ENCODE measurements at places on chromosomes 6 and 20.
A peak's percentile ranks its signal among the peaks of the same experiment; 100 is the strongest.

- DNase-seq: no peak
Observed at GRCh38 chr6:100959280-100959679, 78.2 kb upstream of the ASCC3 start.

- DNase-seq: no peak
Observed at GRCh38 chr20:52924411-52925271, 47.5 kb upstream of the TSHZ2 start.

DNA sequence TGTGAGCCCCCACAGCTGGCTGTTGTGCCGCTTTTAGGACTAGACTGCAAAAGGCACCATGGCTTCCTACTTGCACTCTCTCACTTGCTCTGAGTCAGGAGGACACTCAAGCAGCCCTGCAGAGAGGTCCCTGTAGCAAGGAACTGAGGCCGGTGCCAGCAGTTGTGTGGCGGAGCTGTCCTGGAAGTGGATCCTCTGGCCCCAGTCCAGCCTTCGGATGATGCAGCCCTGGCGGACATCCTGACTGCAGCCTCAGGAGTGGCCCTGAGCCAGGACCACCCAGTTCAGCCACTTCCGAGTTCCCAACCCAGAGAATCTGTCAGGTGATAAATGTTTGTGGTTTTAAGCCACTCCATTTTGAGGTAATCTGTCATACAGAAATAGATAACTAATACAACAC is 17.5 kb downstream of the CTCFL start:
- DNase-seq: no peak

DNA sequence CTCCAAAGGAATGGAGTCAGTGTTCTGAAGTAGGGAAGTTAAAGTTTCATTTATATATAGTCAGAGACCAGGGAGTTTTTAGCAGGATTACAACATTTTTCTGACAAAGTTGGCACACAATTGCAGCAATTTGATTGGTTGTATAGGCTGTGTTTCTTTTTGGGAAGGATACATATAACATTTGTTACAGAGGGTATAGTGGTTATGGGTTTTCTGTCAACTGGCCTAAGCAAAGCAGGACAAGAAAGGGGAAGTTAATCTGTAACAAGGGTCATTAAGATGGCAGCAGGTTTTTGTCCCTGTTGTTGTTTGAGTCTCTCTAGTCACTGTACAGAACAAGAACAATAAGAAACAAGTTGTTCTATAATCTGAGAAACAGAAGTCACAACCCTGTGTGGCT is 41.4 kb downstream of the TPD52L1 start:
- no peak for DNase-seq

DNA sequence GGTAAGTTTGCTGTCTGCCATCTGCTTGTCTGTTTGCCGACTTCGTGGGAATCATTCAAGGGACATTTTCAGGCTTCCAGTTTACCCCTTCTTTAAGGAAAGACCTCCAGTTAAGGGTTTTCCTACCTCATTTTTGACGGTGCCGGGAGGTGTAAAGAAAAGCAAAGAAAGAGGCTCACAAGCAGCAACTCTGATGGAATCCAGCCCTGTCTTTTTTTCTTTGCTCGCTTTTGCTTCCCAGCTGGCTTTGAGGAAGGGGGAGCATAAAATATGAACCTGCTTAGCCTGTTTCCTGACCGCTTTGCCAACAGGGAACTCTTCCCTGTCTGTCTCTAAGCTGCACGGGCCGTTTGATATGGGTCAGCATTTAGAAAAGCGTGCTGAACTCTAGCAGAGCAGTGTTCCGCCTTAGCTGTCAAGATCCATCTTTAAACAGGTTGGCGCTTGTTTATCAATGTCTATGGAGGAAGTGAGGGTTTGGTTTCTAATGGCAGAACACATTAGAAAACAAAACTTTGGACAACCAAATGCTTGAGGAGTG is 13.8 kb downstream of the SYTL3 start:
- no peak for DNase-seq

DNA sequence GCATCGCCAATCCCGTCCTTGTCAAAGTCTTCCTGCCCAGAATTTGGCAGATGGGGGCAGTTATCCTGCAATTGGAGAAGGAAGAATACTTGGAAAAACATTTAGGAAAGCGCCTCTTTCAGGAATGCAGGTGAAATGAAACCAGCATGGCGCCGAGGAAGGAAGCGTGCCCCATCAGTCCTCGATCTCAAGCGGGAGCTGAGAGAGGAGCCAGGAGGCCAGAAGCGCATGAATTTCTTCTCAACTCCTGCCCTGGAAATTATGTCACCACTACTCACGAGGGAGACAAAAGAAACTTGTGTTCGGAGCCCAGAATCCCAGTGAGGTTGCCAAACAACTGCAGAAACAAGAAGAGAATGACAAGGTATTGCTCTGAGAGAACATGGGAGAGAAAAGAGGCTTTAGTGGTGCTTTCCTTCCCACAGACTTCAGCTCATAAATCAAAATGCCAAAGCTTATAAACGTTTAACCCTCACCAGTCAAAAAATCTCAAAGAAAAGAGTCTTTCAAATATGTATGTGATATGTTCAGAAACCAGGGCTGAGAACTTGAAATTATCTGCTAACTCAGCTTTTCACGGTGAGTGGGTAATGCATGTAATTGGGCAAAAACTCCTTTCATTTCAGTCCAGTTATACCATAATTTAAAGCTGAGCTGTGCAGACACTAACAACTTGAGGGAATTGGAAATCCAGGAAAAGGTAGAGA is 23.9 kb downstream of the THBS2 start:
- DNase-seq: no peak

GRCh38 chr6:157143171-157143889 is 180.0 kb downstream of the TMEM242 start:
- DNase-seq: peak; percentile 22

GRCh38 chr6:107103082-107103481 is 12.2 kb downstream of the BEND3 start:
- no peak for DNase-seq

DNA sequence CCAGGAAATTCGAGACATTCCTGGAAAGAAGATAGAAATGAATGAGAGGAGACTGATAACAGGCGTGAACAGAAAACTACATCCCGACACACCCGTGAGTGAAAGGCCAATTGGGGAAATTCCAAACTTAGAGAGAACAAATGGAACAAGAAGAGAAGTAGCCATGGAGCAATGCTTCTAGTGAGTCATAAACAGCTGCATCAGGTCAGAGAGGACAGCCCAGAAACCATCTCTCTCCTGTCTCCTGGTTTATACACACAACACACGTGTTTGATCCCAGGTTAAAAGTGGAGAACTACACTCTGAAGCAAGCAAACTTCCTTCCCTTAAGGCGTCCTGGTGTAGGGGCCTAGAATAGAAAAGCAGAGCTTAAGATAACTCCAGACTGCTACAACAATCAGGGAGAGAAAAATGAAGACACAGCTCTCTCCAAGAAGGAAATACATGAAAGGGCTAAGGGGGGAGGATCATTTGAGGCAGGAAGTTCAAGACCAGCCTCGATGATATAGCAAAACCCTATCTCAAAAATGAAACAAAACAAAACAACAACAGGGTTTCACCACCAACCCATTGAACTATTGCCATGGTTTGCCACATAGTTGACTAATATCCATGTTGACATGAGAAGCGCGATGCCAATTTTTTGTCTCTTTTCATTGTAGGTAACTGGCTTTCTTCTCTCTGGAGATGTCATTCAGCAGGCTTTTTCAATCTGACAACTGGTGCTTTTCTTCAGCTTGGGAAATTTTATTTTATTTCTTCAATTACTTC is 26.9 kb downstream of the NRN1 start:
- DNase-seq: no peak

DNA sequence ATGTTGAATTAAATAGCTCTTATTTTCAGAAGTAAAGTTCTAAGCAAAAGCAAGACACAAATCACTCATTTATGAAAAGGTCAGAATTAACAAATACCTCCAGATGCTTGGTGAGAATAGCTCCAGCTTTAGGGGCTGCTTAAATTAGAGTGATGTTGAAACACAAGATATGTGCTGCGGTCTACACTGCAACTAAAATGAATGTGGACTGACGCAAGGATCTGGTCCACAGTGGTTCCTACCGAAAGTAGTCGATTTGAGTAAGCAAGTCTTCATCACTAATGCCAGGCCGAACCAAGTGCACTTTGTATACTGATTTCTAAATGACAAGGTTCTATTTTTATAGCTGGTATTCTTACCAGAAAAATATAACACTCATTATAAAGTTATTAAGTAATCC is 96.3 kb downstream of the PRDM1 start:
- DNase-seq: no peak

DNA sequence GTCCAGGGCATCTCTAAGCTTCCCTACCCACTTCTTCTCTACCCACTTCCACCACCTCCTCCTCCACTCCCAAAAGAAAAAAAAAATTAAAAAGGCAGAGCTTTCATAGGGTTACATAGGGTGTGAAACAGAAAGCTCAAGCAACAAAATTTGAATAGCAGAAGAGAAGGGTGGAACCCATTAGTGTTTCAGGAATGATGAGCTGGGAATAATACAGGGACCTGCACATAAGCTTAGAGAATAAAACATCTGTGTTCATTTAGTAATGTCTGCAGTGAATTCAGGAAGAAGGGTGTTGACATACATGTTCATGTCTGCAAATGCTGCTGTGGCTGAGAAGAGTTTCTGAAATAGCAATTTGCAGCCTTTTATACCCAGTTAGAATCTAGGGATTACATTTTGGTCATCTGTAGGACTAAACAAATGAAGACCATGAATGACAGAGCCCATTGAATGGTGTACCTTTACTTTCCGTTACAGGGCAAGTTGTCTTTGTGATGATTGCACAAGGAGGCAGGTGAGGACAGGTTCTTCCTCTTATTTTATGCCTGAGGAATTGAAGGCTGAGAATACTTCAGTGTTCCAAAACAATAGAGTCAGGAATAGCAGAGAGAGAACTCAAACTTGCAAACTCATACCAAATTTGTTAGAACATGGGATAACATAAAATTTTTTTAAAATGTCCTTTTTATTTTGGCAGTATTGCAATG is 975.1 kb downstream of the TFAP2A start:
- DNase-seq: no peak

DNA sequence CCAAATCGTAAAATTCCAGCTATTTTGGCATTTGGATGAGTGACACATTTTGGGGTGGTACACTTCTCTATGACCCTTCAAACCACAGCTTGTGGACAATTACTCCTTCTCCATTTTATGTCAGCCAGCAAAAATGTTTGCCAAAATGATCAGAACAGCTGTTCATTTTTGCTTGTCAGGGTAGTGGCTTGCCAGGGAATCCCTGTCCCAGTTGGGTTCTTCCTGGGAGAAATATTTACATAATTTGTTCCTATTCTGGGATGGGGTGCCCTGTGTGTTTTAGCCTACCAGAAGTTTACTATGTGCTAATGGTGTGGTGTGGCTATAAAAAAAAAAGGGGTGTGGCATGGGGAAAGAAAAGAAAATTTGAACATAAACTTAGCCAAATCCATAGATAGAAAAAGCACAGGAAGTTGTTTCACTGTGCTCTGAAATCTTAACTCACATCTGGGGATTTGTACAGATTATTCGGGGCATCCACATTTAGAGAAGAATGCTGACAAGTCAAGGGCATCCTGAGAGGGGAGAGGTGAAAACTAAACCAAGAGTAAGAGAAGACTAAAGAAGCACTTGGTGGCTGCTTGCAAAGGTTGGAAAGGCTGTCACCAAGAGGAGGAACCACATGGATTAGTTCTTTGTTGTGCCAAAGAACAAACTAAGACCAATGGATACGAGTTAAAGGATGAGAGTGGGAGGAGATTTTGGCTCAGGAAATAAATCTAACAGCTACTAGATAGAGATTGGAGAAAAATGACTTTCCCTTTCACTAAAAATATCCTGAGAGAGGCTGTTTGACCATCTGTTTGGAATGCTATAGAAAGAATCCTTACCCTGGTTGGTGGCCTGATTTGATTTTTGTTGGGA is 55.2 kb upstream of the RBM24 start:
- DNase-seq: no peak

GRCh38 chr20:32052778-32053362 is 828 bp downstream of the HCK start:
- no peak for DNase-seq

GRCh38 chr20:32470025-32470861 is 112.1 kb downstream of the ASXL1 start:
- DNase-seq: no peak

- no peak for DNase-seq
Observed at GRCh38 chr6:159103396-159104162, 58.8 kb upstream of the TAGAP start.

DNA sequence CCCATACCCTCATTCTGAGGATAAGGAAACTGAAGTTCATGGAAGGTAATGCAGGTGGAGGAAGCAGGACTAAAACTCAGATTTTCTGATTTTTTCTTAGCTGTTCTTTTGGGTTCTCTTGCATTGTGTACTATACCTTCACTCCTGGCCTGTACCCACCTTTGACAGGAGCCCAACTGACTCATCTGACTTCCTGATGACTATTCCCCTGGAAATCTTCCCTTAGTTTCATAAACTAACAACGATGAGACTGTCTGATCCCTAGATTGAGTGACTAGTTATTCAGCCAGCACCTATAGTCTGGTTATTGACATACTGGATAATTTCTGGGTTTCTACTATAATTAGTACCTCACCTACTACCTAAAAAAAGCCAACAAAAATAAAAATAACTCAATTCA is 10.1 kb downstream of the CRYBG1 start:
- DNase-seq: no peak

GRCh38 chr6:127514773-127515227 is 4.3 kb downstream of the MTCL3 start:
- DNase-seq: peak; percentile 10

GRCh38 chr6:12592634-12593033 is 123.9 kb upstream of the PHACTR1 start:
- DNase-seq: no peak

DNA sequence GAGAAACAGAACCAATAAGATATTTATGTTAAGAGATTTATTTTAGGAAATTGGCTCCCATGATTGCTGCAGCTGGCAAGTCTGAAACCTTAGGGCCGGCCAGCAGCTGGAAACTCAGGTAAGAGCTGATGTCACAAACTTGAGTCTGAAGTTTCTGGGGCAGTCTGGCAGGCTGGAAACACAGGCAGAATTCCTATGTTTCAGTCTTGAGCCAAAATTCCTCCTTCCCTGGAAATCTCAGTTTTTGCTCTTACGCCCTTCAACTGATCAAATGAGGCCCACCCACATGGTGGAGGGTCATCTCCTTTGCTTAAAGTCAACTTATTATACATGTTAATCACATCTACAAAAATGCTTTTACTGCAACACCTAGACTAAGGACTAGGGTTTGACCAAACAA is 184.1 kb downstream of the SOD2 start:
- no peak for DNase-seq

GRCh38 chr20:40578961-40579360 is 110.1 kb downstream of the MAFB start:
- no peak for DNase-seq

Data from activated gamma-delta T cell treated with Interleukin-2 at 50 U/mL for 16 hours (primary cell).